ENCODE measurements at places on chromosomes 1 and 21.

DNA sequence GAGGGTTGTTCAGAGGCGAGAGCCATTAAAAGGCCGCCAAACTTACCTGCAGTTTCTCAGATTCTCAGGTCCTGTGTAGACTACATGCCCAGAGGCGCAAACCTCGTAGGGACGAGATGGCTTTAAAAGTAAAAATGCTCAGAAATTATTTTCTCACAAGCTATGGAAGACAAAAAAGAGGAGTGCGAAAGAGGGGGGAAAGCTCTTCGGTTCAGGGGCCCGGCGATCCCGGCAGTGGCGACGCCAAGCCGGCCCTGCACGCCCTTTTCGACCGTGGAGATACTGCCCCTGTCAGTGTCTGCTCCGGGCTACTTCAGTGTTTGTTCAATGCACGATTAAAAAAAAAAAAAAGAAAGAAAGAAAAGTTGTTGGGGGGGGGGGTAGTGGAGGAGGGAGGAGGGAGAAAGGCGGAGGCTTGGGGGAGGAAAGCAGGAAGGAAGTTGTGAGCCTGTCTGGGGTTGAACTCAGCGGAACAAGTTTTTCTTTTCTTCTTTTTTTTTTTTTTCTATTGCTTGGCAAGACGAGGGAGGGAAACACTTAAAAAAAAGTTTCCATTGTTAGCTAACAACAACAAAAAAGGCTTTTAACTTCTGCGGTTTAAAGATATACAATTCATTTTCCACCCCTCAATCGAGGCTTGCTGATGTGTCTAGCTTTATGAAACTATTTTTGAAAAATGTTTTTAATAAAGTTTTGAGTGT, at the start of gene ITPKB:
Gene ITPKB (minus strand): TSS at position 288 of the 701 bp plus-strand sequence. CDS start 1,824 bp downstream, outside the sequence.
- no peak for DNase-seq

DNA sequence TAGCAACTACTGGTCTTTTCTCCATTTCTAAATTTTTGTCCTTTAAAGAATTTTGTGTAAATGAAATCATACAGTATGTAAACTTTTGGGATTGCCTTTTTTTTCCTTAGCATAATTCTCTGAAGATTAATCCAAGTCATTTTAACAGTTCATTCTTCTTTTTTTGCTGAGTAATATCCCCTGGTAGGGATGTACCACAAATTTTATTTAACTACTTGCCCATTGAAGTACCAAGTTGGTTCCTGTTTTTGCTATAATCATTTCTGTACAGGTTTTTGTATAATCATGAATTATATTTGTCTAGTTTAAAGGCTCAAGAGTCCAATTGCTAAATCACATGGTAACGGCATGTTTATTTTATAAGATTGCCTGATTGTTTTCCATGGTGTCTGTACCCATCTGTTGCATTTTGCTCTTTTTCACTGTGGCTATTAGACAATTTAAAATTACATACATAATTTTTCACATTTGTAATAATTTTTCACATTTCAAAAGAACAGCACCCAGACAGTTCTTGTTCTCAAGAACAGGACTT, 891.1 kb downstream of the USP25 start:
- no peak for DNase-seq

- DNase-seq, result no peak
These were observed 55.1 kb downstream of the AGPAT3 start for GRCh38 chr21:43919871-43920801.

- DNase-seq, result no peak
These were observed 363.5 kb upstream of the DUSP10 start for GRCh38 chr1:222105393-222105737.

- DNase-seq, result no peak
These were observed 176.8 kb downstream of the ZP4 start for GRCh38 chr1:237713916-237714315.

DNA sequence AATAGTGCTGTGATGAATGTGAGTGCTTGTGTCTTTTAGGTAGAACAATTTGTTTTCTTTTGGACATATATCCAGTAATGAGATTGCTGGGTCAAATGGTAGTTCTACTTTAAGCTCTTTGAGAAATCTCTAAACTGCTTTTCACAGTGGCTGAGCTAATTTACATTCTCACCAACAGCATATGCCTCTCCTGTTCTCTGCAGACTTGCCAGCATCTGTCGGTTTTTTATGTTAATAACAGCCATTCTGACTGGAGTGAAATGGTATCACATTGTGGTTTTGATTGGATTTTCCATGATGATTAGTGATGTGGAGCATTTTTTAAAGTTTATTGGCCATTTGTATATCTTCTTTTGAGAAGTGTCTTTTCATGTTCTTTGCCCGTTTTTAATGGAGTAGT, 647.3 kb upstream of the ADAMTS5 start:
- DNase-seq, result no peak

- DNase-seq, result no peak
These were observed 598.8 kb downstream of the PLPP3 start for GRCh38 chr1:55980582-55980981.

DNA sequence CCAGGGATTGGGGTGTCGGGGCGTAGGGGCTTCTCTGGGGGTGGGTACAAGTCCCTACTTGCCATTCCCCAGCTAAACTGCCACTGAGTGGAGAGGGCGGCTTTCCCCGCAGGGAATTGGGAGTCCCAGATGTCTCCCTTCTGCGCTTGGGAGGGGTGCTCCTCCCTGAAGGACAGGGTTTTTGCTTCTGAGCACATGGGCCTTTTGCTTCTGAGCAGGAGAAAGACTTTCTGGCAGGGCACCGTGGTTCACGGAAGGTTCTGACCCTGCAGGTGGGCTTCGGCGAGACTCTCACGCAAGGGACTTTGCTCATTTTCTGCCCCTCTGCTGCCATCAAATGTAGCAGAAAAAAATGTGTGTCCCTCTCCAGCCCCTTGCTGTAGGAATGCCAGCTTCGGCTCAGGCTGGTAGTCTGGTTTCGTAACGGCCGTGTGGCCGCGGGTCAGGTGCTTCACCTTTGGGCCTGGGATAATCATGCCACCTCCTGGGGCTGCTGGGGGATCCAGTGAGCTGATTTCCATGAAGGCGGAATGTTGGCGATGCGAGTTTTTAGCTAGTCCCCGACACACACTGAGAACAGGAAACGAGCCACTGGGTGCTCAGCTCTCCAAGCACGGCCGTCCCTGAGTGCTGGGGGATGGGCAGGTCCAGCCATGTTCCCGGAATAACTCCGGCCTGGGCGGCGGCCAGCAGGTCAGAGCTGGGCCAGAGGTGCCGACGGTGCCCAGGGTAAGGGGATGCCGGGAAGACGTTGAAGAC, 364.0 kb downstream of the CAMTA1 start:
- peak; percentile 42 for DNase-seq

DNA sequence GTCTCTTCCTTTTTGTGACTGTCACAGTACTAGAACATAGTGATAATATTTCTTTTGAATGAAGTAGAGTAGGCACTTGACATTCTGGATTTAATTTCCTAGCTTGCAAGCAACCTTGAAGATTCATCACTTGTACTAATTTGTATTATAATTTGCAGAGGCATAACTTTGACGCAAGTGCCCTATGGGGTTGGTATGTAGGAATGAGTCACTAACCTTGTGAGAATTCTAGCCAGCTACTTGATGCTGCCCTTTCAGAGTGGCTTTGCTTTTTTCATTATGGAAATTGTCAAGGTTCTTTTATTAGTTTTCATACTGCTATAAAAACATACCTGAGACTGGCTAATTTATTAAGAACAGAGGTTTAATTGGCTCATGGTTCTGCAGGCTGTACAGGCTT, 13.7 kb upstream of the DPH5 start:
- no peak for DNase-seq

GRCh38 chr1:220979371-220979770, 100.1 kb downstream of the HLX start:
- no peak for DNase-seq

GRCh38 chr1:166064313-166064926, 102.4 kb downstream of the FAM78B start:
- DNase-seq, result no peak

- no peak for DNase-seq
These were observed 32.9 kb downstream of the C21orf91 start for GRCh38 chr21:17786071-17786850.

DNA sequence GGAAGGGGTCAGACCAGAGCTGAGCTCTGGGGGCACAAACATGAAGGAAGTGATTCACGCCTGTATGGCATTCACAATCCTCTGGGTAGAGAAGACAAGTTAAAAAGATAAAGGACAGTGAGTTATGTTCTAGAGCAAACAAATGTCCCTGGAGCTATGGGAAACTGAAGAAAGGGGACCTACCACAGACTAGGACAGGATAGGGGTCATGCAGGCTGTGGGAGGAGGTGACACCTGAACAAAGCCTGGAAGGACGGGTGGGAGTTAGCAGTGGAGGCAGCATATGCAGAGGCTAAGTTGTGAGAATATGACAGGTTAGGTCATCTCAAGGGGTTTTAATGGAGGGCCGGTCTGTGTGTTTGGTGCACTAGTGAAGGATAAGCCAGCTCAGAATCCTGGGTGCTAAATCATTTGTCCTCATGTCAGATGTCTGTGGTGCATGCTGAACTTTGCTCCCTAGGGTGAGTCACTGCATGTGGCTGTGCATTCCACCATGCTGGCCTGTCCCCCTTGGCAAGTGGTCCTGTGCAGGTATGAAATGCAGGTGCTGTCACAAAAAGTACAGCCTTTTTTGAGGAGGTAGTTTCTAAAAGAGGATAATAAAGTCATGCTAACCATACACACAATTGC, 28.5 kb downstream of the TNN start:
- no peak for DNase-seq

GRCh38 chr21:25635310-25635709, 3.7 kb upstream of the JAM2 start:
- no peak for DNase-seq

DNA sequence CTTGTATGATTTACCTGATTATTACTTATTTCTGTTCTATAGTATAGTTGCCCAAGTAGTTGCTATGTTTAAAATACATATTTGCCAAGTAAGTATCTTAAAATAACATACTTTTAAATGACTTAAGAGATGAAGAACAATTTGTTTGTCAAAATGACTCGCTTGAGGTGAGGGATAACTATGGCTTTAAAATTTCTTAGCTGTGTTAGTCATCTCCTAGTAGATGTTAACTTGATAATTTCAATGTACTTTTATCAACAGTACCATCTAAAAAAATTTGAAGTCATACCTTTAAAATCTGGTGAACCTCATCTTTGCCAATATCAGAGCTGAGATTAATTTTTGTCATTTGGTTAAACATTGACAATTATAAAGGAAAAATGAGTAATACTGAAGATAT, 37.7 kb downstream of the ODR4 start:
- no peak for DNase-seq

DNA sequence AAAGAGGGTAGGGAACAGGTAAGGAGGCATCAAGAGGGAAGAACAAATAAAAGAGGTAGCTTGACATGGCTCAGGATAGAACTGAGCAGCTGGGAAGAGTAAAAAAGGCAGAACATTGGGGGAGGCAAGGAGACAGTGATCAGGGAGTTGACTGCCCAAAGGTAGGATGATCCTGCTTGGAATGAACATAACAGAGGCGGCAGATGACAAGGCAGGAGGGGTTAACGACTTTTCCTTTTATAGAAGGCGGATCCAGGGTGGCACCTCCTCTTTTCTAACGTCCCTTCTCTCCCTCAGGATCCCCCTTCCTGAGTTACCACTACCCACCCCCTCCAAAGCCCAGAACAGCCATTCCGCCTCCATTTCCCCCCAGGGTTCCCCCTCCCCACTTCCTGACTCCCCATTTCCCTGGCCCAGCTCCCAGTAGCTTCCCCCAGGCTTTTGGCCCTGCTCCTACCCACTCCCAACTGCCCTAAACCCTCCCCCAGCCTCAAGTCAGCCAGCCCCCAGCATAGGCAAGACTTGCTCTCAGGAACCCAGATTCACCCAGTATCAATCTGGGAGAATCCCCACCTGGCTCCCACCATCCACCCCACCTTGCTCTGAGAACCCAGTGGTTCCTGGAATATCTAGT, 769 bp upstream of the ADAMTS4 start:
- no peak for DNase-seq

GRCh38 chr21:32779983-32780382, 8.4 kb upstream of the PAXBP1 start:
- DNase-seq, result no peak

DNA sequence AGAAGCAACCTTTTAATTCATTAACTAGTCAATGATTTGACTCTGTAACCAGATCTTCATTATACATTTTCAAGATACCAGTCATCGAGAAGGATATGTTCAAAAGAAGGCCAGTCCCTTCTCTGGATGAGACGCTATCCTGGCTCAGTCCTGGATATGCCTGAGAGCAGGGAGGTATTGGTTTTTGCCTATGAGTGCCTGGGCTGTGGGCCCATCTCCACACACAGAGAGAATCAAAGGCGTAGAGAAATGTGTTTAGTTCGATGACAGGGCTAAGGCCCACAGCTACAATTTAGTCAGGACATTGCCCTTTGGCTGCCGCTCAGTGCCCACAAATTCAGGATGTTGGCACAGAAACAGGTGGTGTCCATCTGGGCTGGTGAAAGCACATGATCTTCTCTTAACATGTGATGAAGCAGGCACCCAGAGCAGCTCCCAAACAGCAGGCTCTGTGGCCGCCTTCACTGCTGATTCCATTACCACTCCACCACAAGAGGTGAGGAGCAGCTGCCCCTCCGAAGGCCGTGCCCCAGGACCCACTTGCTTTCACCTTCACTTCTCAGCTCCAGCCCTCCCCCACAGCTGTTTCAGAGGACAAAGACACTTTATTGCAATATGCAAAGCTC, 24.7 kb downstream of the ACKR1 start:
- DNase-seq, result no peak

DNA sequence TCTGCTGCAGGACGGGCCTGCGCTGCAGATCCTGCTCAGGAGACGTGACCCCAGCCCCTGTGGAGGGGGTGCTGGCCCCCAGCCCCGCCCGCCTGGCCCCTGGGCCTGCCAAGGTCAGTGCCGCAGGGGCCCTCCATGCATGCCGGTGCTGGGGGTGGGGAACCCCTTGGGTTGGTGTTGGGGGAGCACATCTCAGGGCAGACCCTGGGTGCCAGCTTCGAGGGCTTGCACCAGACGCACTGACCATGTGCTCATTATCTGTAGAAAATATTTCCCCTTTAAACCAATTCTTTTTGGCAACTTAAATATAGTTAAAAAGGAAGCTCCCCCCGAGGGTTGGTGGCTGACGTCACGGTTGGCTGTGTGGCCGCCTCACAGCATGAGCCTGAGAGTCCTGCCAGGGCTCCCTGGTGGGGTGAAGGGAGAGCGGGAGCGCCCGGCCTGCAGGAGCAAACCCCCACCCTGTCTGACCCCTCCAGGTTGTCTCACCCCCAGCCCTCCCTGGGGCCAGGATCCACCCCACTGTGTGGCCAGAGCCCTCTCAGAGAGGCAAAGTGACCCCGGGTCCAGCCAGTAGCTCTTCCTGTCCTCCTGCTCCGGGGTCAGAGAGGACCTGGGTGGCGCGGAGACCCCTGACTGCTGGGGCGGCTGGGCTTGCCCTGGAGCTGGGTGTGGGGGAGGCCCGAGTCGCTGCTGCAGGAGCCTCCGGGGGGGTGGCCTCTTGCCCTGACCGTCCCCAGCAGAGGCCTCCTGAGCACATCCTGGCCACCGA, 5.3 kb upstream of the PFKL start:
- DNase-seq, result no peak

GRCh38 chr1:2037314-2037979, 12.8 kb upstream of the PRKCZ start:
- no peak for DNase-seq

GRCh38 chr1:224543453-224543852, 72.7 kb upstream of the CNIH3 start:
- no peak for DNase-seq

- DNase-seq, result no peak
These were observed 41.5 kb upstream of the DUSP10 start for GRCh38 chr1:221783437-221783836.

All from epithelial cell of proximal tubule (primary cell).